ENCODE measurements at places on chromosomes 7 and 10.
A peak's percentile ranks its signal among the peaks of the same experiment; 100 is the strongest.

DNA sequence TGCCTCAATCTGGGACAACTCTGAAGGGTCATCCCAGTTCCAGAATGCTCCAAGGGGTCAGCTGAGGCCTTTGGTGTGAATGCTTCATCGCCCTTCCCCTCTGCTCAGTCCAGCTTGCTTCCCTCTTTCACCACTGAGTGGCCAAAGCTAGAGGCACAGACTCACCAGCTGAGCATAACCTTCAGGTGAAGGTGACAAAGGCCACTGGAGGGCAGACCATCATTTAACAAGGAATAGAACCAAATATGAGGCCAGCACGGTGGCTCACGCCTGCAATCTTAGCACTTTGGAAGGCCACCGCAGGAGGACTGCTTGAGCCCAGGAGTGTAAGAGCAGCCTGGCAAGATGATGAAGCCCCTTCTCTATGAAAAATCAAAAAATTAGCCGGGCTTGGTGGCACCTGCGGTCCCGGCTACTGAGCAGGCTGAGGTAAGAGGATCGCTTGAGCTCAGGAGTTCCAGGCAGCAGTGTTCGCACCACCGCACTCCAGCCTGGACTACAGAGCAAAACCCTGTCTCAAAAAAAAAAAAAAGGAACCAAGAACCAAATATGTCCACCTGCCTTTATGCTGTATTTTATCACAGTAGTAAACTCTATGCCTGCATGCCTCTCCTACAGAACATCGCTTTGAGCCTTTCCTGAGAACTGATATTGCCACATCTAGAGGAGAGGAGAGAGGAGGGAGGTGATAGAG lies 13.4 kb downstream of the PRKAG2 start:
- no peak for DNase-seq

GRCh38 chr10:131898713-131899112 lies 2.1 kb upstream of the PPP2R2D start:
- no peak for DNase-seq

DNA sequence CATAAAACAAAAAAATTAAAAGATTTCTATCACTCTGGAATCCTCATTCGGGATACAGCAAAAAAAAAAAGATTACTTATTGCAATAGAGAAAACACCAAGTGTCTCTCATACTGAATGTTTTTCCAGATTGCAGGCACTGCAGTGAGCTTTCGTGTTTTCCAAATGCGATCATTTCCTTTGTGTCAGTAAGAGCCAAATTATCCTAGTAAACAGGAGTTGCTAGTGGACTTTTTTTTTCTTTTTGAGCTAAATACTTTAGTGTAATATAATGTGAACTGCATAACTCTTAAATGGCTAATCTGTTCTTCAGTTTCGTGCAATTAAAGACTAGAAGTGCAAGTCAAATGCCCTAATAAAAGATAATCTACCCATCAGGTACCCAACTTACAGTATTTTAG lies 44.4 kb upstream of the TOMM7 start:
- no peak for DNase-seq

- DNase-seq, result no peak
These were observed 10.7 kb upstream of the NT5C3A start for GRCh38 chr7:33073243-33073642.

GRCh38 chr10:102675666-102676533 lies 31.6 kb downstream of the TRIM8 start:
- peak; percentile 61 for DNase-seq

Data from globus pallidus (tissue), 1 donor.